ENCODE measurements at places on chromosomes 5 and 9. TPM values are rescaled to one million over a fixed set of nuclear protein-coding genes. Genes with fewer than 3 reads are reported as not detected.

Gene IFNA21
- not detected for total RNA-seq

Gene HCN1
- total RNA-seq: 5.6 TPM

Gene QRFP
- total RNA-seq: not detected

Gene ABLIM3
- 106 TPM for total RNA-seq

Gene GLIPR2
- 19.7 TPM for total RNA-seq

Gene OR1J1
- total RNA-seq: not detected

Gene TSSK1B
- 0.10 TPM for total RNA-seq

Gene OLFM1
- total RNA-seq: 25.5 TPM

Gene DOK3
- total RNA-seq: 5.3 TPM

Gene OGN
- total RNA-seq: 17.4 TPM

Gene CEMIP2
- 12.0 TPM for total RNA-seq

Gene PDE6A
- not detected for total RNA-seq

Gene TEK
- 19.2 TPM for total RNA-seq

Gene SLC36A2
- total RNA-seq: not detected

DNA sequence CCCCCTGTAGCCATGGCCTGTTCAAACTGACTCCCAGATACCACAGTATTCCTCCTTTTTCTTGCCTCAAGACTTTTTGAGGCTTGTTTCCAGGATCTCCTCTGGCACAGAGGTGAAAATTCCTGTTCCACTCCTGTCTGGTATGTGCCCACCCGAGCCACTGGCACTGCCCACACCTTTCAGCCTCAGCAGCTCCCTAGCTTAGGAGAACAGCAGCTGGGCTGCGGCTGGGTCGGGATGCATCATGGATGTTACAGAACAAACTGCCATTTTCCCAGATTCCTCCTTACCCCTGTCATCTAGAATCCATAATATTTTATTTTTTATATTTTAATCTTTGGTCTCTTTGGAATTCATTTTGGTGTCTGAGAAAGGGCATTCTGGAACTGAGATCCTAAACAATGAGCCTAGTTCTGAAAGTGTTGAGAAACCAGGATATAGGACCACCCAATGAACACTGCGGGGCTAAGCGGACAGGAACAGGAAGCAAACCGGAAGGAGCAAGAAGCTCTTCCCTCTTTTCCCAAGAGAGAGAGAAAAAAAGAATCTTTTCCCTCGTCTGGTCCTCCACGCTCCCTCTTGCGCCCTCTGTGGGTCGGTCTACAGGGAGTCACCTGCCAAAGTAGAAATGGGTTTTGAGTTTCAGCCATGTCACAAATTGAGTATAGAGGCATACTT lies 12.5 kb downstream of the OR2S2 start:
- DNase-seq: peak; percentile 89

DNA sequence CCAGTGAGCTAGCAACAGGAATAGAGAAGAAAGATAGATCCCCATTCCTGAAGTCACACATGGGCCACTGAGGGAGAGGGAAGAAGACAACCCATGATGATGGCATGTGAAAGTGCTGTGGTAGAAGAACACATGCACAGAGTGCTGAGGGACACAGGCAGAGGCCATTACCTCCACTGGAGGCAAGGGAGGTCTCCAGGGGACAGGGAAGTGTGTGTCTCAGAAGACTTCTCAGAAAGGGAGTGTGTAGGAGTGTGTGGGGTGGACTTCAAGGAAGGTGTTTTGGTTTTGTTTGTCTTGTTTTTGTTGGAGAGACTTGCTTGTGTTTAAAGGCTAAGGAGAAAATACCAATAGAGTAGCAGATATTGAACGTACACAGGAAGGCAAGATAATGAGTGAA lies 77.0 kb upstream of the SMARCA2 start:
- no peak for DNase-seq

GRCh38 chr9:109861918-109862317 lies 81.9 kb downstream of the PALM2AKAP2 start:
- no peak for DNase-seq

DNA sequence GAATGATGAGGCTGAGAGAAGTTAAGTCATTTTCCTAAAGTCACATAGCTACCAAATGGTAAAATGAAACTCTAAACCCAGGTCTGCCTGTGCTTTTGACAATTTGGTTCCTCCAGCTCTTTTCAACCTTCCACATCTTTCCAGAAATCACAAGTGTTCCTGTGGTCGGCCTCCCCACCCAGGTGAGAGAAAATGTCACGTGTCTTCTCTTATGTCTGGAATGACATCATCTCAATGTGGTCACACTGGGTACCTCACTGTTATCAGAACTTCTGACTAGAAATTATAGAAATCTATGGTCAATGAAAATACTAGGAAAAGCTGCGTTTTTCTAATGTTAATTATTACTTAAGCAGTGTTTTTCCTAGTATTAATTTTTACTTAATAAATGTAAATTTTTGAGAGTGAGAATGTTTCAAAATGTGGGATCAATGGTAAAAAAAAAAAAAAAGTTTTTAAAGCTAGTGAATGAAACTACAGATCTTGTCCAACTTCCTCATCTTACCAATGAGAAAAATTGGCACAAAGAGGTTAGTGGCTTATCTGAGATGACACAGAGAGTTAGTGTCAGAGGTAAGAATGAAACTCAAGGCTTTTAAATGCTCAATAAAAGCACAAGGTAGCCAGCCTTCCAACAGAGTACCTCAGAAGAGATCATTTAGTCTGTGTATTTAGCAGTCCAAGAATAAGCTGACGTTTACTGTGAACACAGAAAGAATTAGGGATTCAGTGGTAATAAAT lies 228.7 kb upstream of the NR4A3 start:
- DNase-seq: no peak

- DNase-seq: no peak
Measured at GRCh38 chr5:67176936-67177335, 19.7 kb downstream of the CD180 start.

- no peak for DNase-seq
Measured at GRCh38 chr9:36165826-36166167, 3.4 kb upstream of the CCIN start.

GRCh38 chr9:133821601-133822429 lies 83.7 kb upstream of the SARDH start:
- no peak for DNase-seq

- DNase-seq: no peak
Measured at GRCh38 chr5:39203275-39203922, 16.0 kb downstream of the FYB1 start.

DNA sequence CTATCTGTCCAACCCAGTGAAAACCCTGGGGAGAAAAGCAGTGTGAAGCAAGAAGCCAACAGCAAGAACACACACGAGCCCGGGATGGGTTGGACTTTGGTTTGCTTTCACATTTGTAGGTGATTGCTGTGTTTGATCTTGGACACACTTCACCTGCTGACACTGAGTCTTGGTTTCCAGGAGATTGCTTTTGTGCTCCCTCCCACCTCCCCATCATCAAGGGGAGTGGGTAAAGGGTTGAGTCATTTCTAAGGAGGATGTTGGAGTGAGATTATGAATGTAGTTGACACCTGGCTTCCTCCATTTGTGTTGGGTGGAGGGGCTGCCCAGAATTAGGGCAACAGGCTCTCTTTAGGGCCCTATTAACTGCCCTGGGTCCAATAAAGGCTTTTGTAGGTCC lies 37.5 kb downstream of the ANKDD1B start:
- DNase-seq: no peak

GRCh38 chr9:35646153-35646532 lies 4.6 kb downstream of the SIT1 start:
- DNase-seq: peak; percentile 30

DNA sequence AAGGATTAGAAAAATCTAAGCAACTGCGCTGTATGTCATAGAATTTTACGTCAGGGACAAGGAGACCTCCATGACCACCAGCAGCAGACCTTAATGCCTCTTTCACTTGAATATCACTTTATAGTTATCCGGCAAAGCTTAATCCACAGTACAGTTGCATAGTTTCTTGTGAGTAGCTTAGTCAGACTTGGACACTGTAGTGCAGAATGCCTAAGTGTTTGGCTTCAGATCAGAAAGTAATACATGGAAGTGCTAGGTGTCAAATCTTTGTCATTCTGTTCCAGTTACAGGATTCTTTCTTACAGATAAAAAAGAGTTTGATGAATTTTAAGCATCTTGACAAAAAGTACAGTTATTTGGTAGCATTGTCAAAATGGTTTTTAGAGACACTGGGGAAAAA lies 239.9 kb upstream of the PAPPA start:
- no peak for DNase-seq

DNA sequence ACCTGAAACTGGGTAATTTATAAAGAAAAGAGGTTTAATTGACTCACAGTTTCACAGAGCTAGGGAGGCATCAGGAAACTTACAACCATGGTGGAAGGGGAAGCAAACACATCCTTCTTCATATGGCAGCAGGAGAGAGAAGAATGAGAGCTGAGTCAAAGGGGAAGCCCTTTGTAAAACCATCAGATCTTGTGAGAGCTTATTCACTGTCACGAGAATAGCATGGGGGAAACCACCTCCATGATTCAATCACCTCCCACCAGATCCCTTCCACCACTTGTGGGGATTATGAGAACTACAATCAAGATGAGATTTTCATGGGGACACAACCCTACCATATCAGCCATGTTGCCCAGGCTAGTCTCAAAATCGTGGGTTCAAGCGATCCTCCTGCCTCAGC lies 143.4 kb downstream of the FGF18 start:
- no peak for DNase-seq

DNA sequence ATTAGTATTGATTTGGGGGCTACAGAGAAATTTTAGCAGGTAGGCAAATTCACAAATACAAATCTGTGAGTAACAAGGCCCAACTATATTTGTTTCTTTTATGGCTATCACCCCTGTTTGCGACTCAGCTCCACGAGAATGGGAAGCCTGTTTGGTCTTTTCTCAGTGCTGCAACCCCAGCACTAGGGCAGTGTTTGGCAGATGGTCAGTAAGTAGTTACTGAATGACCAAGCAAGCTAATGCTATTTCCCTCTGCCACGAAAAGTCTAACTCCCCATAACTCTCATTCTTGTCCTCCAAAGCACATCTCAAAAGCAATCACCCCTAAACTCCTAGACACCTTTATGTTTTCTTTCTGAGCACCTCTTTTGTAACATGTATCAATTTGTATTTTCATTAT lies 245.6 kb downstream of the DNAH5 start:
- DNase-seq: no peak

GRCh38 chr9:132802121-132802795 lies 75.8 kb downstream of the AK8 start:
- no peak for DNase-seq

- DNase-seq: no peak
Measured at GRCh38 chr9:137771580-137771979, 106.0 kb upstream of the CACNA1B start.

DNA sequence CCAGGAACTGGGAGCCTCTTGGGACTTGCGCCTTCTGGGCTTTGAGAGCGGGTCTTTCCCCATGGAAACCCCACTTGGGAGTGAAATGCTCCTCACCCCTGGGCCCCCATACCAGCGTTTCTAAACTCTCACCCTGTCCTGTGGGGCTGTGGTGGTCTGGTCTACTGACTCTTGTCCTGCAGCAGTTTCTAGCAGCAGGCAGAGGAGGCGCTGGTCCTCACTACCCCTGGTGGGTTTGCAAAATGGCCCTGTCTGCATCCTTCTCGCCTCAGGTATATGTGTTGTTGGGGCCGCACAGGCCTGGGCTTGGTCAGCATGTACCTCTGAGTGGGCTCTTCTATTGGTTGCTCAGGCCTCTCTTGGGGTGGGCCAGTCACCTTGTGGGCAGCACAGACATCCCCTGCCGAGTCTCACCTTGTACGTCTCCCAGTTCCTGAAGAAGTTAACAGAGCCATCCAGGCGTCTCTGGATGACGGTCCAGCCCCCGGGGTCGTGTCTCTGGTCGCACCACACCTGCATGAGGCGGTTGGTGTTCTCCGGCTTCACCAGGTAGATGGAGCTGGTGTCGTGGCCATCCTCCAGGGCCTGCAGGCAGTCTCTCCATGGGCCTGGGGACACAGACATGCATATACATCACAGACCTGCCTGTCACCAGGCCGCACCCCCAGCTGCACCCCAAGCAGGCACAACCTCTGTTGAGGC lies 29.0 kb downstream of the ANGPTL2 start:
- no peak for DNase-seq

- DNase-seq: no peak
Measured at GRCh38 chr9:38200431-38200830, 131.4 kb upstream of the SHB start.

GRCh38 chr9:102506406-102506805 lies 488.7 kb upstream of the CYLC2 start:
- no peak for DNase-seq

GRCh38 chr9:120353506-120353905 lies 226.5 kb downstream of the CDK5RAP2 start:
- DNase-seq: no peak

DNA sequence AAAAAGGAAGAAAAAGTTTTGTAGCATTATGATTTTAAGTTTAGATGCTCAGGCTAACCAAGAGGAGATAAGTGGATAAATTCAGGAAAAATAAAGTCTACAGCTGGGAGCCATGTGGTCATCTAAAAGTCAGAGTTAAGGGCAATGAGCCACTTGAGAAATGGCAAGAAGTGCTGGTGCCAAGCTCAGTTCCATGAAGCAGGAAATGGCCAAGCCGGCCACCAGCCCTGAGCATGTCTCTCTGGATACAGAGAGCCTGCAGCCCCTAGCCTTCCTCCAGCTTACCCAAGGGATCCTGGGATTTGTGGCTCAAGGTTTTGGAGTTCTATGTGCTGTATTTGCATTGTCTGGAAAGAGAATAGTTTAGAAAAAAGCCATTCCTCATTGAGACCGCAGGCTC lies 12.2 kb upstream of the S1PR3 start:
- DNase-seq: no peak

DNA sequence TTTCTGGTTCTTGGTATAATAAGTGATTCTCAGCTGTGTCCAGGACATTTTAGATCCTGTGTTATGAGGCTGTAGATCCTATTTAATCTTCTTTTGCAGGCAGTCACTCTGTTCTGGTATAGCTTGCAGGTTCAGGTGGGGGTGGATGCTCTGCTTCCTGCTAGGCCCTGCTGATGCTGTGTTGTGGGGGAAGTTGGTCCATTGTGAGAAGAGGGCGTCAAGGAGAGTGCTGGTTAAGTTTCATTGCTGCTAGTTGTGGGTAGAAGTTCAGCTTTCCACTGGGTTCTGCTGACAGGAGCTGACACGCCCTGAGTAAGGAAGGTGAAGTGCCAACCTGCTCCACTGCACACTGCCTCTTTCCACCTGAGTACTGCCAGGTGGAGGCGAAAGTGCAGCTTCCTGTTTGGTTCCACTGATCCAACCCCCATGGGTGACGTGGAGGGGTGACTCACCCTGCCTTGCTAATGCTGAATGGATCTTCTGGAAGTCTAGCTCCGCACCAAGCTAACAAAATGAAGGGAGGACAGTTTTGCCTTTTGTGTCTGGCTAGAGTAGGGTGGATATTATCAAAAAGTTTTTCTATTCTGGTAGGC lies 16.3 kb downstream of the NMRK1 start:
- no peak for DNase-seq

- no peak for DNase-seq
Measured at GRCh38 chr5:173807181-173807655, 80.9 kb upstream of the CPEB4 start.

DNA sequence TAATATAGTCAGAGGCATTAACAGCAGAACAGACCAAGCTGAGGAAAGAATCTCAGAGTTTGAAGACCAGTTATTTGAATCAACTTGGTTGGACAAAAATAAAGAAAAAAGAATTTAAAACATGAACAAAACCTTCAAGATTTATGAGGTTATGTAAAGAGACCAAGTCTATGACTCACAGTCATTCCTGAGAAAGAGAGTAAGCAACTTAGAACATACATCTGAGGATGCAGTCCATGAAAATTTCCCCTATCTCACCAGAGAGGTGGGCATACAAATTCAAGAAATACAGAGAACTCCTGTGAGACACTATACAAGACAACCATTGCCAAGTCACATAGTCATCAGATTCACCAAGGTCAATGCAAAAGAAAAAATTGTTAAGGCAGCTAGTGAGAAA lies 17.4 kb upstream of the C9orf72 start:
- no peak for DNase-seq

GRCh38 chr5:154559398-154560276 lies 81.6 kb upstream of the HAND1 start:
- DNase-seq: no peak

Data from left cardiac atrium (tissue), 4 donors.